ENCODE measurements at places on chromosomes 11 and 22. TPM values are rescaled to one million over a fixed set of nuclear protein-coding genes. Genes with fewer than 3 reads are reported as not detected.

DNA sequence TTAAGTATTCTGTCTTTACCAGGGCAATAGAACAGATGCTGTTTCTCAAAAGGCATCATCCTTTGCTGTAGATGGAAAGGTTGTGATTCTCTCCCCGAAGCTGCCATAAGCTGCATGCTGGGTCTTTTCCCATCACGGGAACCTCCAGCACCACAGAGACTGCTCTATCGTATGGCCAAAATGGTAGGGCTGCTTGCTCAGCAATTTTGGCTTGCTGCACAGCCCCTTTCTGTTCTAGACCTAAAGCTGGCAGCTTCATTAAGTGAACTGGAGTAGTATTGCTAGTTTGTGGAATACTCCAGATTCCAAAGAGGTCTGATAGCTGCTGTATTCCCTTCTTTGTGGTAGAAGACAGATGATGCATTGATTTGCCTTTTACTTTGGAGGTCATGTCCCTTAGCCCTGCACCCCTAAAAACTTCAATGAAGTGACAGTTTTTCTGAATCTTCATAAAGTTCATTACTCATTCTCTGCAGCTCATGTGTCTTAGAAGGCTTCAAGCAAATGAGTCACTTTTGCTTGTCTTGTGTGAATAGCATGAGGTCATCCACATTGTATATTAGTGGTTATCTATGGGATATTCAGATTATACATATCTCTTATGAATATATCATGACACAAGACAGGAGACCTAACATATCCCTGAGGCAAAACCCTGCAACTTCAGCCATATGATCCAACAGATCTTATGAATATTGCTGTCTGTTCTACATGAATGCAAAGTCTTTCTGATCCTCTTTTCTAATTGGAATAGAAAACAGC lies 245.3 kb downstream of the FAM76B start:
- no peak for DNase-seq

- DNase-seq: no peak
Observed at GRCh38 chr22:45120931-45121330, 42.8 kb upstream of the NUP50 start.

DNA sequence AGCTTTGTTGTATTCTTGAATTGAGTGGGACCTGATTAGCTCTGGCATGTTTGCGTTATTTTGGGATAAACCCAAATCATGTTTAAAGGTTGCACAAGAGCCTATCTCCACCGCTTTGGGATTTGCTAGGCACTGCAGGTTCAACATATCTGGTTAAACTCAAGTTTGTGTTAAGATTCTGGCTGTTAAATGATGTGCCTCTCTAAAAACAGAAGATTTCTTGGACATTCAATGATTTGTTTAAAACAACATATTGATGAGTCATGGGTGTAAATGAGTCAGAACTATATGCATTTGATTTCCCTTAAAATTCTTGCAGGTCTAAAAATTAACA lies 67.4 kb downstream of the AMOTL1 start:
- DNase-seq: no peak

GRCh38 chr11:59802639-59803176 lies 7.9 kb downstream of the MRPL16 start:
- no peak for DNase-seq

- DNase-seq: no peak
Observed at GRCh38 chr22:42347281-42347824, 76.9 kb upstream of the TCF20 start.

GRCh38 chr11:75439026-75439425 lies 6.0 kb upstream of the KLHL35 start:
- DNase-seq: no peak

DNA sequence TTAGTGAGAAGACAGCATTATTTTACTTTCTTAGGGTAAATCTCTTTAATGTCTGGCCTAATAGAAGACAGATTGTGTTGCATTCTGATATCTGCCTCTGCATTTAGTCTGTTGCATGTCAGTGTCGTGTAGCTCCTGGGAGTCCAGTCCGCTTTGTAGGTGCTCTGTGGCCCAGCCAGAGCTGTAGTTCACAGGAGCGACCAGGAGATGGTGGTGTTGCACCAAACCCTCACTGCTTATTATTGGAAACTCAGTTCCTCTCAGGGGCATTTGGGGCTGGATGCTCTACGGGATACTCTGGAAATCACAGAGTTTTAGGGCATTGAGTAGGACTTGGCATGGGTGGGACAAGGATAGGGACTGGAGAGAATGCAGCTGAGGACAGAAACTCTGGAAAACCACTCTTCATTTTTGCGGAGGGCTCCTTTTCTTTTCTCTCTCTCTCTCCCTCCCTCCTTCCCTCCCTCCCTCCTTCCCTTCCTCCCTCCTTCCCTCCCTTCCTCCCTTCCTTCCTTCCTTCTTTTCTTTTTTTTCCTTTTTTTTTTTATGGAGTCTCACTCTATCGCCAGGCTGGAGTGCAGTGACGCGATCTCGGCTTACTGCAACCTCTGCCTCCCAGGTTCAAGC lies 21.7 kb downstream of the MIAT start:
- no peak for DNase-seq

GRCh38 chr11:83583757-83584366 lies 297.7 kb upstream of the CCDC90B start:
- no peak for DNase-seq

- DNase-seq: no peak
Observed at GRCh38 chr22:47850644-47851151, 1088.2 kb downstream of the TBC1D22A start.

DNA sequence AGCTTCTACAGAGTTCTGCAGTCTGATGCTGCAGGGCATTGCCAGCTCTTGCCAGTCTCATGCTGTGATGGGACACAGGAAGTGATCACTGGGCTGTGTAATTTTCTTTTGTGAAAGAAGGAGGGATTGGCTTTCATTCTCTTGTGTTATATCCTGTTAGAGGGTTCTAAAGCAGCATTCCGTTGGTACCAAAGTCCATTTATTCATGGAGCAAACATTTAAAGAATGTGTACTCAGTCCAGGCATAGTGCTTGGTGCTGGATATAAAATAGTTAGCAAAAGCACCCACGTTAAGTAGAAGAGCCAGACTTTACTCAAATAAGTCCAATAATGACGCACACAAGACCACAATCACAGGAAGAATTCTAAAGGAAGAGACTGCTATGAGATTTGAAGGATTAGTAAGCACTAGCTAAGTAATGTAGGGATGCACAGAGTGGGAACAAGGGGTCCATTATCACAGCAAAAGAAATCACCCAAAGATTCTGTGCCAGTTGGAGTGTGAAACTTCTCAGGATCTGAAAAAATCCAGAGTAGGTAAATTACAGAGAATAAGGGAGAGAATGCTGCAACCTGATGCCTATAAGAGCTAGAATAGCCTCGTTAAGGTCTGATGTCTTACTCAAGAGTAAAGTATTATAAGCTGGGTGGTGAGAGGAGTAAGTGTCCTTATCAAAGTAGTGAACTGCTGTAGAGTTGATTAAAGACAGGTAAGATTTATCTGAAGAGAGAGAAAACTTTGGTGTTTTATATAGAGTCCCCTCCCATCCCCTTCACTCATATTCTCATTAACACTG lies 728.3 kb downstream of the METTL15 start:
- no peak for DNase-seq

GRCh38 chr11:129458756-129459535 lies 83.3 kb downstream of the BARX2 start:
- no peak for DNase-seq

GRCh38 chr22:30159561-30160353 lies 79.5 kb downstream of the HORMAD2 start:
- no peak for DNase-seq

GRCh38 chr11:125871391-125872137 lies 15.9 kb upstream of the HYLS1 start:
- DNase-seq: no peak

Gene SIK2
- total RNA-seq: 13.9 TPM

Gene SMC1B
- not detected for total RNA-seq

Gene OR4A16
- total RNA-seq: not detected

Gene LARGE2
- total RNA-seq: 27.2 TPM

Gene SOX10
- 30.8 TPM for total RNA-seq

Gene TBX10
- total RNA-seq: not detected
